ENCODE measurements at places on chromosomes 4 and X. TPM values are rescaled to one million over a fixed set of nuclear protein-coding genes. Genes with fewer than 3 reads are reported as not detected.
A peak's percentile ranks its signal among the peaks of the same experiment; 100 is the strongest.

Gene TENM3
- polyA plus RNA-seq, result 0.45 TPM

Gene TEX13D
- not detected for polyA plus RNA-seq

Gene TBC1D8B
- 5.0 TPM for polyA plus RNA-seq

DNA sequence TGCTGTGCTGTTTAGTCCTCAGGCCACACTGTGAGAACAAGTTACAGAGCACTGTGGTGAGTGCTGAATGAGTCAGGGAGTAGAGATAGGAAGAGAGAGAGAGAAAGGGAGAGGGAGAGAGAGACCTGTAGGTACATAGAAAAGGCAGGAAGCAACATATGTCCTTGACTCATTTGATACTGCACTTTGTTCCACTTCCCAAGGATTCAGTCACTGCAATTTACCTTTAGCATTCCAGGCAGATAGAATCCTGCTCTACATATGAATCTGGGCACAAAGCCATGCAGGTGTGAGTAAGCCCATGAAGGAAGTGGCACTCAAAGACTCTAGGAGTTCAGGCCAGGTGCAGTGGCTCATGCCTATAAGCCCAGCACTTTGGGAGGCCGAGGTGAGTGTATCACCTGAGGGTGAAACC, 1.0 kb upstream of the DAPP1 start:
- peaks cover 9% of the 10 kb centered on the region for H3K4me1 ChIP-seq
- DNase-seq, result peak; percentile 62
- no peak overlapping the region for H3K4me3 ChIP-seq
- H3K27ac ChIP-seq, result no peak overlapping the region
- H3K27me3 ChIP-seq, result no peaks in the 10 kb centered on the region
- H3K36me3 ChIP-seq, result no peaks in the 10 kb centered on the region
